Pons (tissue), 1 donor: ENCODE measurements at places on chromosomes 16 and 17.

- DNase-seq, result no peak
Observed at GRCh38 chr16:28505489-28506137, 1.0 kb downstream of the IL27 start.

- DNase-seq, result peak; percentile 91
Observed at GRCh38 chr17:59837308-59838051, 55.3 kb downstream of the TUBD1 start.

- peak; percentile 40 for DNase-seq
Observed at GRCh38 chr16:86212706-86213436, 297.5 kb upstream of the FOXF1 start.

DNA sequence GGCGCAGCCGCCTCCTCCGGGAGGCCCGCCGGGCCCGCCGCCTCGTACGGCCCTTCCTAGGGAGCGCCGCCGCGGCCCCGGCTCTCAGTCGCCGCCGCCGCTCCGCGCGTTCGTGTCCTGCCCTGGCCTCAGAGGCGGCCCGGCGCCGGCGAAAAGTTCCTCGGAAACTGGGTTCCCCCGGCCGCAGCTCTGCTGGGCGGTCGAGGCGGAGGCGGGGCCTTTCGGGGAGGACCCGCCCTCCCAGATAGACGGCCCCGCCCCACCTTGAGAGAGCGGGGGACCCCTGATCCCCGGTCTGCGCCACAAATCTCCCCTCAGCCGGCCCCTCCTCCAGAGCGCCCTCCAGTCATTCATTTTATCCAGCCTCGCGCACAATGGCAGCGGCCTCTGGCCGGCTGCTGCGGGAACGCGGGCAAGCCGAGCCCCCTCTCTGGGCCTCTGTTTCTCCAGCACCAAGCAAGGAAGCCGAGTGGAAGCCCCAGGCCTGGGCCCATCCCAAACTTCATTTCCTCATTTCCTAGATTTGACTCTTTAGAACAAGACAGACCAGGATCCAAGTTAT lies at the start of gene SREBF1:
Gene SREBF1 (minus strand): TSS at position 169 of the 562 bp plus-strand sequence. CDS start 169 bp downstream, outside the sequence.
- DNase-seq, result peak; percentile 53

DNA sequence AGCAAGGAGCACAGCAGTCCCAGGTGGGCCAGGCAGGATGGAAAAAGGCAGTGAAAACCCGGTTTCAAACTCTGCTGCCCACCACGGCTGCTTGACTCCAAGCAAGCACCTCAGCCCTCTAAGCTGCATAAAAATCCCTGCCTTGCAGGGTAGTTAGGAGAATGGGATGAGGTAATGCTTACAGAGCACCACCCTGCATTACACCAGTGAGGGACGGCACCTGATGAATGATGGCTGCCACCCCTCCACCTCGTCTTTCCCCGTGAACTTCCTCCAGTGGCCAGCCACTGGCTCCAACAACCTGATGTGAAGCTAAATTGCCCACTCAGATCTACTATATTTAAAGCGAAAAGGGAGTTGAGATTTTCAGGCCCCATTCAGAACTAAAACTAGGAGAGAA lies 21.3 kb downstream of the MIEF2 start:
- no peak for DNase-seq

- DNase-seq, result no peak
Observed at GRCh38 chr16:63539276-63539675, 1503.0 kb upstream of the CDH8 start.

GRCh38 chr16:2967721-2968161 lies 1.4 kb upstream of the PAQR4 start:
- no peak for DNase-seq

DNA sequence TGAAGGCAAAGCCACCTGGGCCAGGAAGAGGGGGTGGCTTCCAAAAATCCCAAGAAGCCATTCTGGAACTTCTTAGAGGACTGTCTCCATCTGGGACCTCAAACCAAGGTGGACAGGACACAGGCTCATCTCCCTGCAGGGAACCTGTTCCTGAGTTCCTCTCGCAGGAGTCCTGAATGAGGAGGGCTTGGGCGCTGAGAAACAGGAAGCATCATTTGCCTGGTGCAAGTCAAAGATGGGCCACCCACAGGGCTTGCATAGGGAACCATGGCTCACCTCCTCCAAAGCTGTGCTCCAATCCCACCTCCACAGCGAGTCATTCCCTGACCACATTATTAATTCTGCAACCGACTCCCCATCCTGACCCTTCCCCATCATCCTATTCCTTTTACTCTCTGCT lies 55.0 kb upstream of the RPL38 start:
- DNase-seq, result no peak

DNA sequence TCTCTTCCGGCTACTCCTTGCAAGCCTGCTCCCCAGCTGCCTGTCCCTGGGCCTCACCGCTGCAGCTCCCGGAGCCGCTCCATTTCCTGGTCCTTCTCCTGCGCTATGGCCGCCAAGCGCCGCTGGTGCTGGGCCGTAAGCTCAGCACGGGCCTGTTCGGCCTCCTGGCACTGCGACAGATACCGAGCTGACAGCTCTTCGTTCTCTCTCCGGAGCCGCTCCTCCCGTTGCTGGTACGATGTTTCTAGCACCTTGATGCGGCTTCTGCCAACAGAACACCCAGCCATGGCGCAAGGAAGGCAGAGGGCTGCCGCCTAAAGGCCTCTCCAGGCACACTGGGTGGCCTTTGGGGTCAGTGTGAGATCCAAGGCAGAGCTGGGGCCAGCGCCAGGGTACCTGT lies 14.9 kb upstream of the MRPL38 start:
- no peak for DNase-seq

DNA sequence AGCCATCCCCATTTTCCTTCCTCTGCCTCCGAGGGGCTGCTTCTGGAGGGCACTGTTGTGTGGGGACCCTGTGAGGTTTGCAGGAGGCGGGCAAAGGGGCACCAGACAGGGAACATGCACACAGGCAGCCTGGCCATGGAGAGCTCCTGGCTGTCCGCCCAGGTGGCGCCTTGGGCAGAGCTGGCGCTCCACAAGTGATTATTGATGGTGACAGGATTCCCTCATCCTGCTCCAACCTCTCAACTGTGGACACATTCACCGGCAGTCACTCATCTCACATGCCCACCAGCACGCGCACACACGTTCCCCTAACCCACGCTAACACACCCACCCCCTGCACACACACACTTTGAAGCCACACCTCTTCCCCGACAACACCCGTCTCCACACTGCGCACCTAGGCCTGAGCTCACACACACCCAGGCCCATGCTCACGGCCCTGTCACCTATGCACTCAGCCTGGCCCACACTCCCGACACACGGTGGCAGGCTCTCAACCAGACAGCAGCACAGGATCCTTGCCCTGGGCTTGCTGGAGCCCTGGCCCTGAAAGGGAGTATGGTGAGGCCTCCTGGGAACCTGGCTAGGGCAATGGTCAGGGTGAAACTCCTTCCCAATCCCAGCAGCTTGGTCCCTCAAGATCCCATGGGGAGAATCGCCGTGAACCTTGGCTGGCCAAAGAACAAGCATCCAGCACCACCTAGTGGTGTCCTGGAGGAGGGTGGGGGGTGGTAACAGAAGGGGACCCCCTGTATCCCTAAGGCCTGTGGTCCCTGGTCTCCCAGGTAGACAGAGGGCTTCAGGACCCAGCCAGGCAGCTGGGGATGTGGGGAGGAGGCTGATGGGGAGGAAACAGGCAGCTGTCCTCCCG lies 3.6 kb downstream of the PNMT start:
- DNase-seq, result peak; percentile 29

GRCh38 chr16:84068783-84069462 lies 26.3 kb upstream of the SLC38A8 start:
- DNase-seq, result peak; percentile 31

DNA sequence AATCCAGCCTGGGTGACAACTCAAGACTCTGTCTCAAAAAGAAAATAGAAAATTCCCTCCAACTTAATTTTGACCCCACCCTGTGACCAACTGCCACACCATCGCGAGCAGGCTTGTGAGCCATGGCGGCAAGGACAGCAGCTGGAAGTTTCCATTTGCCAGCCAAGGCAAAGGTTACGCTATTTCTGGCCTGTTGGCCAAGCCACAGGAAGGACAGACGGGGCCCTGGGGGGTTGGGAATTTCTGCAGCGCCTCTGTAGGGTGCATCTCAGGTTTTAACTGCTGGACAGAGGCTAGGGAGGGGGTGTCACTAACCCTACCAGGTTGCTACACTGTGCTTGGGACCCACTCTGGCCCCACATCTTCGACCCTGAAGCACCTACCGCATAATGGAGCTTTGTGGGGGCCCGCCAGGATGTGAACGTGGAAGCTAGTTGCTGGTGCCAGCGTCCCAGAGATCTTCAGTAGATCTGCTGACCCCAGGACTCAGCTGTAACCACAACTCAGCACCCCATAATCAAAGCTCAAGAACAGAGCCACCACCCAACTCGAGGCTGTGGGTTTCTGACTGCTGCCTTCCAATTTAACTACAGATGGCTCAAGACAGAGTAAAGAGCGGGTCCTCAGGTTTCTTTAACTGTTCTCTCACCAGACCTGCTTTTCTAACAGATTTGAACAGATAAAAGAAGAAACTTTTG lies 10.9 kb downstream of the KIFC3 start:
- DNase-seq, result no peak

DNA sequence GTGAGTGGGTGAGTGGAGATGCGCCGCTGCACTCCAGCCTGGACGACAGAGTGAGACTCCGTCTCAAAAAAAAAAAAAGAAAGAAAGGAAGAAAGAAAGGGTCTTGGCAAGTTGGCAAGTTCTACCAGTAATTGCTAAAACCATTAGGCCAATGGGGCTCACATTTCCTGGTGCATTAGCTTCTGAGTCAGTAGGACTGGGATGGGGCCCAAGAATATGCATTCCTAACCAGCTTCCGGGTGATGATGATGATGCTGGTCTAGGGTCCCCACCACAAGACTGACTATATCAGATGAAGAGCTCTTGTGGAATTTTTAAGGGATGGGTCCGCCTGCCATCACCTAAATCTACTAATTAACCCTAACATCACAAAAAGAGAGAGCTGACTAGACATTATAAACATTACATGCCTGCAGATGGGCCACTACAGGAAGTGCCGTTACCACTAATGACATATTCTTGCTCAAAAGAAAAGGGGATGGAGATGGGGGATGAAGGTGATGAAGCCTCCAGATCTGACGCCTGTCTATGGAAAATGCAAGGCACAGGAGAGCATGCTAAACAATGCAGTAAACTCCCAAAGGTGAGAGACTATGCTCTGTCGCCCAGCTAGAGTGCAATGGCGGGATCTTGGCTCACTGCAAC lies 13.1 kb downstream of the MYH11 start:
- no peak for DNase-seq

- no peak for DNase-seq
Observed at GRCh38 chr17:44595216-44595775, 38.0 kb downstream of the FZD2 start.

DNA sequence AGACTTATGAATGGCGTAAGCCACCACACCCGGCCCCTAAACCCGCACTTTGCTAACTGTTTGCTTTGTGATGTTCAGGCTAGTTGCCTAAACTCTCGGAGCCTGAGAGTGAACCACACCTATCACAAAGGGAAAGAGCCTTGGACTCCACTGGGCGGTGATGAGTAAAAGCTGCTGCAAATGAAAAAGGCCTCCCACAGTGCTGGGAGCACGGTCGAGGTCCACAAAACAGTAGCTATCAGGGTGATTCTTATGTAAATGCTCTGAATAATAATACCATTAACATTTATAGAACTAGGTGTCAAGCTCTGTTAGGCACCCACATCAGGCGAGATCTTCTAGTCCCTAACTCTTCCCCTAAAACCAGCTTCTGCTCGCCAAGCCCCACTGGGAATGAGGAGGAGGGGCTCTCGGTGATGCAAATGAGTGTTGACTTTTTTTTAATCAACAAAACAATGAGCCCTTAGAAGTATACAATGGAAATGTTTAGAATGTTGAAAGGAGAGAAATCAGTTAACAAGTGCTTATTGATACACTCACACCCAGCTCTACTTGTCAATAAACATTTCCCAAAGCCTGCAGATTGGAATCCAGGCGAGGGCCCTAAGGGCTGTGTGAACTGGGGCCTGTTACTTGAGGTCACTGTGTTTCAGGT lies 19.8 kb downstream of the FBRS start:
- no peak for DNase-seq

DNA sequence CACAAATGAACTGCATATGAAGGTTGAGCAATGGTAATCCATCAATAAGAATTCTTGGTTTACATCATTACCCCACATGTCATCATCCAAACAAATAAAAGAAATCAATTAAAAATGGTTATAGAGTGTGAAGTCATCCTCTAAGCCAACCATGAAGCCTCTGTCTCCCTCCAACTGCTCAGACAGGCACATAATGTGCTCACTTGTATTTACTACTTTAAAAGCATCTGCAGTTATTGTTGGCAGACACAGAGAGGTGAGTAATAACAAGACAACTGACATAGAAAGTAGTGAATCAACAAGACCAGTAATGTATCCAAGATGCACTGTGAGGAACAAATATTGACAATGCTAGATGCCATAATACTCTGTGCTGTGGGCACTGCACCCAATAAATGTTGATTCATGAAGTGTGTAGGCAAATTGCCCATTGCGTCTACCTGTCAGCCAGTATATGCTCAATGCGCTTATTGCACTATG lies 20.0 kb downstream of the ADAMTS18 start:
- no peak for DNase-seq
